ENCODE measurements at places on chromosomes 2 and 18.

DNA sequence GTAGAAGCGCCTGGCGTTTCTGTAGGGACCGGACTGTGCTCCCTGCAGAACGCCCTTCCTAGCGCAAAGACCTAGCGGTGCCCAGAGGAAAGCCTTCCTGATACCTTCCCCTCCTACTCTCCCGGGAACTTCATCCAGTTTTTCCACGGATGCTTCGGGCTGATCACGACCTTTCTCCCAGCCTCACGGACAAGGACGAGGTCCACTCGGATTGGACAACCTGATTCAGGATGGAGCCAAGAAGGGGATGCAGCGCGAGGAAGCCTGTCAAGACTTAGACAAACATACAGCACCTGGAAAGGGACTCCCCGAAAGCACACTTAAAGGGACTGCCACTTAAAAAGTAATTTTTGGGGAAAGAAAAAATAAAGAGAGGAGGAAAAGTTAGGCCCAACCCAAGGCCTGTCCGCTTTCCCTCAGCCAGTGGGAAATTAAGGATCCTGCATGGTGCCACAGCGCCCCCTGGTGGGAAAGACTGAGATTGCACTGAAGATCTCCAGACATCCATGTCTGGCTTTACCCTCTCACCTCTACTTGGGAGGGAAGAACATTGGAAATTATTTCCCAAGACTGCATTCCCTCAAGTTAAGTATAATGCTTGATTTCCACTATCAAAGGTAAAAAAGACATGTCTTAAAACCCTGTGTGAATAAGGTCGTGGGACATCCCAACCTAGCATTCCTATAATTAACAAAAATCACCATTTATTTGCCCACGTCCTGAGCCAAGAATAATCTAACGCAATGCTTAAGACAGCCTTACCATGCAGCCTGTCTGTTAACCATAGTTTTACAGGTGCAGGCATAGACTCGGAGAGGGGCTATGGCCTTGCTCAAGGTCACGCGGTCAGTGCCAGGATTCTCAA, 13.4 kb upstream of the COPS8 start:
- peak; percentile 79 for DNase-seq

GRCh38 chr18:35122586-35123224, 81.5 kb downstream of the MAPRE2 start:
- DNase-seq: no peak

- DNase-seq: no peak
Observed at GRCh38 chr2:214401580-214401979, 9.3 kb upstream of the VWC2L start.

GRCh38 chr2:86012007-86012712, 93.5 kb downstream of the POLR1A start:
- DNase-seq: no peak

GRCh38 chr2:39121523-39122063, 742 bp upstream of the SOS1 start:
- no peak for DNase-seq

GRCh38 chr18:24659827-24660720, 199.6 kb downstream of the HRH4 start:
- DNase-seq: no peak
